ENCODE measurements at places on chromosomes 1 and 21.

DNA sequence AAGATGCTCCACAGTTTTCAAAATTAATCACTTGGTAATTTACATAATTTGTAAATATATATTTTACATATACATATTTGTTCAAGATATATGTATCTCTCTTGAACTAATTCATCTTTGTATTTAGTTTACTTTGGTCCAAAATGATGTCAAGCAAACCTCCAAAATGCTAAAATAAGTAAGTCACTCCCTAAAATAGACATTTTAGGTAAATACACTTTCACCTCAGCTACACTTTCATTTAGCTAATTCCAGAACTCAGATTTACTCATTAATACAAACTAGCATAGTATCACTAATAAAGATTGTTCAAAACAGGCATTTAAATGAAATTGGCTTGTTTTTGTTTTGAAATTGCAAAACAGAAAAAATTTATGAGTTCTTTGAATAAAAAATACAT, 40.6 kb downstream of the AHCTF1 start:
- no peak for DNase-seq

DNA sequence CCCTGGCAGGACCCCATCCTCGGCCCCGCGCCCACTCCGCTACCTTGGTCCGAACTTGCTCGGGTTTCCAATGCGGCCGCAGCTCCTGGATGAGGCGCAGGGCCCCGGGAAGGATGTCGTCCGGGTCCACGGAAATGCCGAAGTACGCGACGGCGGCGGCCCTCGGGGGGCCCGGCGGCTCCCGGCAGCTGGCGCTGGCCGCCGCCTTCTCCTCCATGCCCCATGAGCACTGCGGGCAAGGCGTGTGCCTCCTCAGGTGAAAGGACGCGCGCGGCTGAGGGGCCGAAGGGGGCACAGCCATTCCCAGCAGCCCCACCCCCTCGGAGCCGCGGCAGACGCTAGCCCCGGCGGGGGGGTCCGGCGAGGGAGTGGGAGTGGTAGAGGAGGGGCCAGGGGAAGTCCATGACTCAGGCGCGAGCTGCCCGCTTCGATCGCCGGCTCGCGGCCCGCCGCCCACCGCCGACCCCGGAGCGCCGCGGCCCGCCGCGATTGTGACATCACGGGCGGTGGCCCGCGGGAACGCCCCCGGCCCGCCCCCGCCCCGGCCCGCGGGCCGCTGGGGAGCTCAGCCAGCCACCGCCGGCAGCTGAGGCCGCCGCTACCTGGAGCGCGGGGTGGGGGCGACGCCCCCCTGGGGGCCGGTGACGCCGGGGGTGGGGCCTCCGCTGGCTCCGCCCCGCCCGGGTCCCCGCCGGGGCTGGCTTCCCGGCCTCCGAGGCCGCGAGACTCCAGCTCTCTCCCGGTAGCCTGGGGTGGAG, at the start of gene ETNK2:
TSS of gene ETNK2 (minus strand) at position 493 of the 758 bp plus-strand sequence. CDS start at position 301, 192 bp downstream.
- DNase-seq = no peak

GRCh38 chr1:160096274-160097116, 1.9 kb downstream of the IGSF8 start:
- no peak for DNase-seq

DNA sequence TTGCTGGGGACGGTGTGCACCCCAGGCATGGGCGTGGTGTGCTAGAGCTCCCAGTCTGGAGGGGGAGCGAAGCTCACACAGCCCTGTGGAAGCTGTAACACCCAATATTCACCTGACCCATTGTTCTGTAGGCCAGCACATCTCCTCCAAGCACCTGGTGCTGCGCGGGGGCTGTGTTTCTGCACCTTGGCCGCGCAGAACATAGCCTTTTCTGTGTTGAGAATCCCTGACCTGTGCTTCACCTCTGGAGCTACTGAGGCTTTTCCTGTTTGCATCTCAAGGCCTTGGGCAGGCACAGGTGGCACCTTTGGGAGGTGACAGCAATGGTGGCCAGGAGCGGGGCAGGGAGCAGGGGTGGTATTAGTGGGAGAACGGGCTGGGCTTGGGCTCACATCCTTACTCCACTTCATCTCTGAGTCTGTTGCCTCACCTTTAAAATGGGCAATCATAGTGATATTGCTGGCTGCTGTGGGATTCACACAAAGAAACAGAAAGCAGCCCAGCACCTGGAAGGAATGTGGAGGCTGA, 343.9 kb upstream of the AJAP1 start:
- no peak for DNase-seq

DNA sequence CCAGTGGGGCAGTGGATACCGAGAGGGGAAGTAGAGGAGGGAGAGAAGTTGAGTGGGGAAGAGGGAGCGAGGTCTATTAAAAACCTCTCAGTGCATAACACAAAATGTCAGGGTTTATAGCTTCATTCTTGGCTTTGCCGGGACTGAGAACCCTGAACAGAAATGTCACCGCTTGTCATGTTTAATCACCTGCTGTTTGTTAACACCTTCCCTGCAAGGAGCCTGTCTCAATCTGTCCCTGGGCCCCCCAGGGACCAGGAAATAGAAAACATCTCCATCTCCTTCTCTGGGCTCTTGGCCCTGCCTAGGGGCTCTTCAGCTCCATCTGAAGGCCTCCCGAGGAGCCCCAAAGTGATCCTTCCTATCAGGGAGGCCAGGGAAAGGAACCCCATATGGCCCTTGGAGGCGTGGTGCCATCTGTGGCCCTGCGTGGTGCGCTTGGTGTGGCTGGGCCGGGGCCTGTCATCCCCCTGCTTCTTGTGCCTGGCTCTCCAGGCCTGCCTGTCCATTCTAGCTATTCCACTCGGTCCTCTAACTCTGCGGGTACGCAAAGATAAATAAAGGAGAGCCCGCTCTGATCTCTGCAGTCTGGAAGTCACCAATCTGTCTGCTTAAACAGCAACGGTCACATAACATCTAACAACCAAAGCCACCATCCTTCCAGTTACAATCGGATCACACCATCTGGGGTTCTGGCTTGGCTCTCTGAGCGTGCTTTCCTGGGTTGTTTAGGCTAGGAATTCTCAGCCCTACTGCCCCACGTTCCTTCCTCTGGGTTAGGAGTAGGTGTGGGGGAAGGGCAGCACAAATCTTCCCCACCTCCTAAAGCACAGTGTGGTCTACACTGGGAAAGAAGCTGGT, 113.8 kb downstream of the CASZ1 start:
- no peak for DNase-seq

DNA sequence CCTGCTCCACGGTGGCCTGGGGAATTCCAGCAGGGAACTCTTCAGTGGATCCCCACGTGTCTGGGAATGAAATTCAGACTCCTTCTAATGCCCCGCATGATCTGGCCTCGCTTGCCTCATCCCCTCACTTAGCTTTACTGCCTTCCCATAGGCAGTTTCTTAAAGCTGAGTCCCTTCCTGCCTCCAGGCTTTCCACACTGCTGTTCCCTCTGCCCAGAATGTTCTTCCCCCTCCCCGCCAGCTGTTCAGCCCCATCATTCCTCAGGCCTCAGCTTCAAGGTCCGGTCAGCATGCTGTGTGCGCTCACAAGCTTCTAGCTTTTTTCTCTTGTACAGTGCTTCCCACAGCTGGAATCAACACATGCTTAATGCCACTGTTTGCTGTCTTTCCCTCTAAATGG, 54.9 kb upstream of the WASF2 start:
- no peak for DNase-seq

DNA sequence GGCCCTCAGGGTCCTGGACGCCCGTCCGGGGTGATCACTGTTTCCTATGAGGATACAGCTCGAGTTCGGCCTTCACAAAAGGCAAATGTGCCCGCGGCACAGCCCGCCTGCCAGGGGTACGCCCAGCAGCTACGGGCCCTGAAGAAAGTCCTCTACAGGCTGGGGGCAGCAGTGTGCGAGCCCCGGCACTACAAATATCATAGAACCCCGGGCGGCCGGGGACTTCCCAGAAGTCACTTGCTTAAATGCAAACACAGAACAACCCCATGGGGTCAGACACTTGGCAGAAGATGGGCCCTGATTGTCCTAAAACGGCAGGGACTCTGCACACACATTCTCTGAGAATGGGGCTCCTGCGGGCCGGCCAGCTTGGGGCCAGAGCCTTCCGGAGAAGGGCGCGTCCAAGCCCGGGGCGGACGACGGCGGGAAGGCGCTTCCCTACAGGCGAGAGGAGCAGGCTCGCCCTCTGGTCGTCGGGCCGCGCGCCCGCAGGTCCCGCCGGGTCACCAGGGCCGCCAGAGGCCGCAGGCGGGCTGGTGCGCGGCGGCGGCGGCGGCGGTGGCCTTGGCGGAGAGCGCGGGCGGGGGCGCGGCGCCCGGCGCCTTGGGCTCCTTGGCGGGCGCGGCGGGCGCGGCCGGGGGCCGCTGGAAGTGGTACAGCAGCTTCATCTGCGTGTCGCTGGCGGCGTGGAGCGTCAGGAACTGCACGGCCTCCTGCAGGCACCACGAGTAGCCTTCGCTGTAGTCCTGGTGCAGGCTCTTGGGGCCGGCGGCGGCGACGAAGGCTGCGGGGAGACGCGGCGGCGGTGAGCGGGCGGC, 888 bp downstream of the HES5 start:
- no peak for DNase-seq

DNA sequence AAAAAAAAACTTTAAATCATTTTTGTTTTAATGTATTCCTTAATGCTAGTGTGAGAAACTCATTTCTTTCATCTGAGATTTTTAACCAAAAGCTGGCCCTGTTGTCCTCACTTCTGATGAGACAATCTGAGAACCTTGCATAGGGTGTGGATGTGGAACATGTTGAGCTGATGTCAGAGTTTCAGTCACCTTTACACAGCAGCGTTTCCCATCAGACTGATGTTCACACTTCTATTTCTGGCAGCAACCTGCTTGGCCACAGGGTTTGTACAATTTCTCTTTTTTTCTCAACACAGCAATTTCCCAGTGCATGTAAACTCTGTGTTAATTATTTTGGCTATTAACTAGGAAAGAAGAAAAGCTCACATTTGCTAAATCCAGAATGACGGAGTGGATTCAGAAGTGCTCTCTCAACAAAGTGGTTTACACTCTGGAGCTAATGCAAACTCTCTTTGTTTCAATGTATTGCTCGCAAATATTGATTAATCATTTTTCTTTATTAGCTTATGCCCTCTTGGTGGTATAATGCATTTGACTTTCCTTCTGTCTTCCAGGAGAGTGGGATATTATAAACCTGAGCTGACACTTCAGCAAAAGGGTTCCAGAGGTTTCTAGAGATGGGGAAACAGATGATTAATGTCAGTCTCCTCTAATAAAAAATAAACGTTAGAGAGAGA, 70.5 kb upstream of the HSPA13 start:
- DNase-seq = no peak

GRCh38 chr21:17725339-17725738, 93.8 kb downstream of the C21orf91 start:
- DNase-seq = no peak

- DNase-seq = no peak
Measured at GRCh38 chr1:215260711-215261110, 178.2 kb downstream of the KCNK2 start.

Measured in HS-27A (cell line).